Skeletal muscle cell (primary cell): ENCODE measurements at places on chromosomes 11 and 22.

- no peak for DNase-seq
These were observed 231.7 kb upstream of the NARS2 start for GRCh38 chr11:78806214-78807004.

DNA sequence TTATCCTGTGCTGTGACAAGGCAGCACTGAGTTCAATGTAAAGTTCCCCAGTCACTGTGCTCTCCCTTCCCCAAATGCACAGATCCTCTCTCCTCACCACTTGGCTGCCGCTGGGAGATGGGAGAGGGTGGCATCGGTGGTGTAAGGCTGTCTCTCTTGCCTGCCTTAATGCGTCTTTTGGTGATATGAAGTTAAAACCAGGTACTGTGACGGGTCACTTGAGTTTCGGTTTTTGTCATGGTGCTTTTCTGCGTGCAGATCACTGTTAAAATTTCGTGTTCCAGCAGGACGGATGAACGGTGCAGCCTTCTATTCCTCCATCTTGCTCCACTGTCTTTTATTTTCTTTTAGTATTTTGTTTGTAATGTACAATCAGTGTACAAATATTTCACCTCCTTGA lies 18.6 kb downstream of the GLB1L2 start:
- DNase-seq, result no peak

DNA sequence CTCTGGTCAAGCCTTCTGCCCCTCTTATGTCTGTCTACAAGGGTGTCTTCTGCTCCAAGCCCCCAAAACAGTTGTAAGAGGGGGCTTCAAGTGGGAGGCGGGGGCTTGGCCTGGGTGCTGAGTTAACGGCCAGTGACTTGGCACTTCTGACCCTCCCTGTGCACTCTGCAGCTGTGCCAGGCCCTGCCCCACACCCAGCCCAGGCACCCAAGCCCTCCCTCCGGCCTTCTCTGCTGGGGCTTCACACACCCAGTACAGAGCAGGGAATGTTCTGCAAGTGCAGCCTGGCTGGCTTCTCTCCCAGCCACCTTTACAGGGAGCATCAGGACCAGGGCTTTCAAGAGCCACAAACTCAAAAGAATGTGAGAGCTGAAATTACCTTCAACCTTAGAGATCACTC lies 3.8 kb downstream of the TMEM121B start:
- DNase-seq, result no peak

- DNase-seq, result no peak
These were observed 2.3 kb upstream of the CATSPERZ start for GRCh38 chr11:64297699-64298358.

- DNase-seq, result peak; percentile 76
These were observed 82.3 kb upstream of the EED start for GRCh38 chr11:86162239-86162638.

DNA sequence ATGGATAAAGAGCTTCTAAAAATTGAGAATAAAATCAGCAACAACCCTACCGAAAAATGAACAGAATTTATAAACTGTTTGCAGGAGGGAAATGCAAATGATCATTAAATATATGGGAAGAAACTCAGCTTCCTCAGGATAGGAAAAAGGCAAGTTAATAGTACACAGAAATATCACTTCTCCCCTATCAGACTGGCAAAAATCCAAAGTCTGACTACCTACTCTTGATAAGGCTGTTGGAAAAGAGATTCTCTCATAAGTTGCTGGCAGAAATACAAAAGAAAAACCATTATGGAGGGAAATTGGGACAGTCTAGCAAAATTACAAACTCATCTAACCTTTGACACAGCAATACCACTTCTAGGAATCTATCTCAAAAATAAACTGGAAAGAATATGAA lies 100.9 kb upstream of the LDLRAD3 start:
- no peak for DNase-seq

- peak; percentile 10 for DNase-seq
These were observed 31.7 kb upstream of the TEF start for GRCh38 chr22:41350087-41350486.

DNA sequence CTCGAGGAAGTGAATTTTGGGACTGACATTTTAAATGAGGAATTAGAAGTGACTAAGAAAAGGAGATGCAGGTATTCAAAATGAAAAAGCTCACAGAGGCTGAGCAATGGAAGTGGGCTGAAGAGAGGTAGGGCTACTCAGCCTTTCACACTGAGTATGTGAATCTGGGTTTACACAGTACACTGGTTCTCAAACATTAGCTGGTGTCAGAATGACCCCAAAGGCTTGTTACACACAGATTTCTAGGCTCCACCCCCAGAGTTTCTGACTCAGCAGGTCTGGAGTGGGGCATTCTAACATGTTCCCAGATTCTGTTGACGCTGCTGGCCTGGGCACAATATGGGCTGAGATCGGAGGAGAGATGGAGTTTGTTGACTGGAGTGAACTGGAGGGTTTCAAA lies 32.8 kb downstream of the CADM1 start:
- no peak for DNase-seq

DNA sequence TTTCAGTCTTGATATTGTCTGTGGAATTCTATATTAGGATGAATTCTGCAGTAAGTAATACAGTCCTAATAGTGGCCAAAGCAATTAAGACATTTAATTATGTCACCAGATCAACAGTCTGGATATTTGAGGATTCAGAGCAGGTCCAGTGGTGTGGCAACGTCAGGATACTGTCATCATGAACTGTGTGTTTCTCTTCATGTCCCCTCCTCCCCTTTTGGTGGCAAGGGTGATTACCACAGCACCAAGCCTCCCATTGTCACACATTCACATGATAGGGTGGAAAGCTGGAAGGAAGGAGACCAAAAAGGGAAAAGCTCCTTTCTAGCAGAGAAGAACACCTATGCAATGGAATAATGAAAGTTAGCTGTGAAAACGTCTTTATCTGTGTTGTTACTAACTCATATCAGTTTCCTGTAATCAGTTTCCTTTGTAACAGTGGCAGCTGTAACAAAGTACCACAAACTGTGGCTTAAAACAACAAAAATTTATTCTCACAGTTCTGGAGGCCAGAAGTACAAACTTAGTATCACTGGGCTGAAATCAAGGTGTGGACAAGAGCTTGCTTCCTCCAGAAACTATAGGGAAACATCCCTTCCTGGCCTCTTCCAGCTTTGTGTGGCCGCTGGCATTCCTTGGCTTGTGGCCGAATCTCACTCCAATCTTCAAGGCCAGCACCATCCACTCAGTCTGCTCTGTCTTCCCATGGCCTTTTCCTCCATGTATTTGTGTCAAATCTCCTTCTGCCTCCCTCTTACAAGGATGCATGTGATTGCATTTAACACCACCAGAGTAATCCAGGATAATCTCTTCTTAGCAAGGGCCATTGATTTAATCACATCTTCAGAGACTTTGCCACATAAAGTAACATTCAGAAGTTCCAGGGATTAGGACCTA lies 6.5 kb upstream of the RBM14 start:
- DNase-seq, result no peak

GRCh38 chr11:121889186-121889585 lies 226.8 kb downstream of the BLID start:
- no peak for DNase-seq

- DNase-seq, result no peak
These were observed 34.3 kb downstream of the KCNJ4 start for GRCh38 chr22:38420734-38421133.

GRCh38 chr11:44033411-44033850 lies 14.3 kb upstream of the ACCSL start:
- no peak for DNase-seq

GRCh38 chr11:74009675-74010305 lies 905 bp upstream of the UCP3 start:
- no peak for DNase-seq

DNA sequence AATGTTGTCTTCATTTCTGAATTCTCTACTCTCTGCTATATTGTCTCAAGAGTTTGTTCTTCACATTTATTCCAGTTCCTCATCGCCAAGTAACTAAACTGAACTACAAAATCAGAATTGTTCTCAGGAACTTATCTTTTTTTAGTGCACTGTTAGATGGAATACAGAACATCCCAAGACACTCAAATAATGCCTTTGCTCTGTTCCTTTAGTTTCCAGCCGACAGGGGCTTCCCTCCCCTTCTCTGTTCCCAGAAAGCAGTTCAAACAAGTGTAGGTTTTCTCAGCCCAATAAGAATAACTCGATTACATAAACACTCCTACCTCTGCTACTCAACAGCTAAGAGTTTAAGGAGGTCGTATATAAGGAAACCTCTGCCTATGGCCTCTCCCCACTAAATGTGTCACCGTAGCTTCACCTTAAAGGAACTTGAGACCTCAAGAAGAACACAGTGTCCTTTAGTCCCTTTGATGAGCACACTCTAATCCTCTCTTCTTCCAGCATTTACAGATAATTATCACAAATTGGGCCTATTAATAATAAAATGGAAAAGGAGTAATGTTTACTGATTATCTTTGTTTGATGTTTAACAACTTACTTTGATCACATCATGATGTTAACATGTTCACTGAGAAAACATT lies 6.9 kb downstream of the POU2AF3 start:
- DNase-seq, result no peak

DNA sequence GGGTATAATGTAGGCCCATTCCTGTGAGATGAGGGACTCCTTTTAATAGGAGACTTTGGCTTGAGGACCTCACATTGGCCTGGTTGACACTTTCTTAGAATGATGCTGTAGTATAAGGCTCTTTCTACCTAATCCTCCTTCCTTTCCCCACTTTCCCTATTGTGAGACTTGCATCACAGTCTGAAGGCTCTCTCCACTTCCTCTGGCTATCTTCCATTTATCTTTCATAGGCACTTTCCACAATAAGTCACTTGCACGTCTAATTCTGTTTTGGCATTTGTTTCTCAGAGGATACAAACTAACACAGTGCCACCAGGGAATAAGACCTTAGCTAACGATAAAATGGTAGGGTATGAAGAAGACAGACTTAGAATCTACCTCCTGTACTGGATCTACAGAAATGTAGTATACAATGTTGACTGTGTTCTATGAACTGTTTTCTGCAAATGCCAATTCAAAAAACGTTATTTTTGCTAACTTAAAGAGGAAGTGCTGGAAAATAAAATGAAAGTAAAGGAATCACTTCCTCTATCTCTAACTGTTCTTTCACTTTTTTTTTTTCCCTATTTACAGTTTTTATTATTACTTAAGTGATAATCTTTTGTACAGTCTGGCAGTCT lies 17.9 kb upstream of the PDE3B start:
- no peak for DNase-seq

DNA sequence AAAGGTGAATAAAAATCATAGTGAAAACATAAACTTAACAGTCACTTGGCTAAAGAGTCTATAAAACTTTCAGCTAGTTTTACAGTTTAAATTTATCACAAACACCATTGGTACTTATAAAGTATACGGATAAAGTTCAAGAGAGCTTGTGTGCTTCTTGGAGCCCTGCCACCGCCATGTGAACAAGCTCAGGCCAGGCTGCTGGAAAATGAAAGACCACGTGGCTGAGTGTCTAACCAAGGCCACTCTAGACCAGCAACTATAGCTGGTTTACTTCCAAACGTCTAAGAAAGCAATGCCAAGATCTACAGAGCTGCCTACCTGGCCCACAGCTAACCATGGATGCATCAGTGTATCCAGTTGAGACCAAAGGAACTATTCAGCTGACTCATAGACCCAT lies 66.3 kb upstream of the API5 start:
- no peak for DNase-seq

GRCh38 chr22:41301085-41302020 lies at the start of gene ZC3H7B:
Gene ZC3H7B, plus strand, starts transcription at chr22:41301525. Its CDS starts 19,136 bp downstream, at chr22:41320661.
- peak; percentile 34 for DNase-seq

DNA sequence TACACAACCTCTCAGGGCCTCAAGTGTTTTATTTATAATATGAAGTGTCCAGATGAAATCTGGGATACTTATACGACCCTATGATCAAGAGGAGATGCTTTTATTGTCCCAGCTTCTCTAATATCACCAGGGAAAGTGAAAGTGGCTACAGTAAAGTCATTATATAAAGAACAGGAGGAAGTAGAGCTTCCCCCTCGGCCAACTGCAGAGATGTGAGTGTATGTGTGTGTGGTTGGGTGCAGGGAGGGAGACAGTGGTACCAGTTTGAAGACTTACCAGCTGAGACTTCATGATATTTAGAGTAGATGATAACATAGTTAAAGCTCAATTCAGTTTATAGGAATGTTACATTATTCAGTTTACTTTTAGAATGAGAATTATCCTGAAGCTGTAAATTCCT lies 373.6 kb upstream of the DDI1 start:
- no peak for DNase-seq

- no peak for DNase-seq
These were observed 11.6 kb downstream of the JAML start for GRCh38 chr11:118213201-118213600.

- DNase-seq, result no peak
These were observed 49.3 kb downstream of the WT1 start for GRCh38 chr11:32385998-32386397.

- DNase-seq, result peak; percentile 96
These were observed 7.7 kb downstream of the SLC25A18 start for GRCh38 chr22:17570851-17571631.

- DNase-seq, result no peak
These were observed 6.8 kb downstream of the MAFF start for GRCh38 chr22:38208551-38208968.

DNA sequence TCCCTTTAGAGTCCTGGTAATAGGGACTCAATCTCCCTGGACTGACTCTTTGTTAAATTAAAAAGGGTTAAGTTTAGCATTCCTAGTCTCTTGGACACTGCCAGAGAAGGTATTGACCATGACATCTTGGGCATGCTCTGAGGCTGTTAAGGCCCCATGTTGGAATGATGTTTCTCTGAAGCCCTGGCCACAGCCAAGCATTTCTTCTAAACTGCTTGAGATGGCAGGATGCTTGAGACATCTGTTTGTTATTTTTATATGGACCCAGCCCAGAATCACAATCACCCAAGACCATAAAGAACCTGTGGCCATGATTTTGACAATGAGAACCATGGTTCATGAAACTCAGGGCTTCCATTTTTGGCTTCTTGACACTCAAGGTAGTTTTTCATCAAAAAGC lies 5.5 kb upstream of the ANKK1 start:
- no peak for DNase-seq

DNA sequence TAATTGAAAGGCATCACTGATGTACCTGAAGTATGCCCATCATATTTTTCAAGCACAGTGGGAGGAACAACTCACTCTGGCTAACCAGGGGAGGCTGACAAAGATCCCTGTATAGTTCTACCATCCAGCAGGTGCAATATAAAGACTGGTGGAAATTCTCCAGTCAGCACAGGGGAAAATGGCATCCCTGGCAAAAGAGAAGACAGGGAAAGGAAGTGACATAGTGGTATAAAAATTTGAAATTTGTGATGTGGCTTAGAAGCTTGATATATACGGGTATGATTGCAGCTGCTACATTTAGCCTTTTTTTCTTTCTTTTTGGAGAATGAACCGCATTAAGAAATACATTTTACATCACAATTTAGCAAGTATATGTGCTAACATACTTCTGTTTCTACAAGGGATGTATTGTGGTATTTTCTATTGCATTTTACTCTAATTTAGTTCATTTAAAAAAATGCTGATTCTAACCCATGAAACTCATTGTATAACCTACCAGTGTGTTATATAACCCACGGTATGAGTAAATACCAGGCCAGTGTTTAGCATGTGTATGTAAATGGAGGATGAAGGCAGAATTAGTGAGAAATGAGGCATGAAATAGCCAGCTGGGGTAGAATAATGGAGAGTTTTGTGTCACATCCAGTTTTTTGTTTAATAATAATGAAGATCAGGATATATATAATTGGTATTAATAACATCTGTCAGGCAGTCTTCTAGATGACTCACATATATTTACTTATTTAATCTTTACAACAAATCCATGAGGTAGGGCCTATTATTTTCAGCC lies 186.1 kb downstream of the ARHGAP42 start:
- DNase-seq, result no peak
